ENCODE measurements at places on chromosomes 5 and 9. TPM values are rescaled to one million over a fixed set of nuclear protein-coding genes. Genes with fewer than 3 reads are reported as not detected.

Gene LCP2
- total RNA-seq, result 2.1 TPM

Gene TOPORS
- total RNA-seq, result 43.7 TPM

Gene FAM221B
- total RNA-seq, result not detected

Gene HCN1
- total RNA-seq, result not detected
